NCI-H1092 (cell line): ENCODE measurements at places on chromosomes 12 and 14.

- DNase-seq, result no peak
Measured at GRCh38 chr12:124743479-124744272, 120.0 kb downstream of the SCARB1 start.

GRCh38 chr14:72270147-72270727 lies 338.0 kb downstream of the RGS6 start:
- no peak for DNase-seq

- DNase-seq, result no peak
Measured at GRCh38 chr14:104583424-104584306, 4.1 kb downstream of the C14orf180 start.

DNA sequence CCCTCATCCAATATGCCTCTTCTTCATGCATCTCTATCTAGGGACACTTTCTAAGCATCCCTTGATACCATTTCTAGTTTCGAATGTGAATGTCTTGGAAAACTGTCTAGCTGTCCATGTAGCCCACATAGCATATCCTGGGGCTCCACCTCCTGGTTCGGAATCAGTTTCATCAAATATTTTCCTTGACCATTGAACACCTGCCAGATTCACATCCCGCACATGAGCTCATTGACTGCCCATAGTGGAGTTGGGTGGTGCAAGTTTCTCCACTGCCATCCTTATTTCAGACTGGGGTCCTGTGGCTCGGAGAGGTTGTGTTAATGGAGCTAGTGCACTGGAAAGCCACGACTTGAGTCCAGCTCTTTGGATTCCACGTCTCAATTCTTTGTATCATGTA lies 58.6 kb upstream of the TMEM263 start:
- peak; percentile 24 for DNase-seq

GRCh38 chr14:69720912-69721311 lies 46.0 kb upstream of the SRSF5 start:
- DNase-seq, result no peak

DNA sequence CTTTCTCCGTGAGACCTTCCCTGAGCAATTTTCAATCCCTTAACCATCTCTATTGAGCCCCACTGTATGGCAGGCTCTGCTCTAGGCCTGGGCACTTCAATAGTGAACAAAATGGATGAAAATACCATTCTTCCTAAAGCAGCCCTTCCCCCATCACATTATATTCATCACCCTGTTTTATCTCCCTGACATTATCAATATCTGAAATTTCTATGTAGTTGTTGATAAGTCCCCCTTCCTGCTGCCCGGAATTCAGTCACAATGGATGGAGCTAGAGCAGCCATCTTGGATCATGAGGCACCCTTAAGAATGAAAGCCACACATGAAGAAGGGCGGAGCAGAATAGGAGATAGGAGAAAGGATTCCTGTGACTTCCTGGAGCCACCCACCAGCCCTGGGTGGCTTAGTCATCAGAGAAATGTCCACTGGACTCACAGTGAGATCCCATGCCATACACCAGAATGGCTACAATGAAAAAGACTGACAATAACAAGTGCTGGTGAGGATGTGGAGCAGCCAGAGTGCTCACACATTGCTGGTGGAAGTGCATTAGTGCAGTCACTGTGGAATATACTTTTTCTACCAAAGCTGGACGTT lies 33.9 kb downstream of the SCARB1 start:
- DNase-seq, result no peak

- DNase-seq, result peak; percentile 27
Measured at GRCh38 chr14:23538785-23539184, 12.8 kb downstream of the ZFHX2 start.

- DNase-seq, result no peak
Measured at GRCh38 chr12:99573980-99574379, 73.6 kb upstream of the GARIN6 start.

DNA sequence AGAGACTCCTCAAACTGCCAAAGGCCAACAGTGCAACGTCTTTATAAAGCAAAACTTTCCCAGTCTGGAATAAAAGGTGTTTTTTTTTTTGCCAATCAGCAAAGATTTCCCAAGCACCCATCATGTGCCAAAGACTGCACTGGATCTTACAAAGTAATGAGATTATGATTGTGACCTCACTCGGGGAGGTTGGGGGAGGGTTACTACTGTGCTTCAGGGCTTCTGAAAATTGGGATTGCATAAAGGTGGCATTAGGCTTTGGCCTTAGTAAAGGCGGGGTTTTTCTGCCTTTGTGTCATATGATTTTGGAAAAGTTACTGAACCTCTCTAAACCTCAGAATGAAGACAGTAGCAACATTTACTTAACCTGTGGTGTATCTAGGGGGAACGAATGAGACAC lies 233.8 kb downstream of the DACT1 start:
- no peak for DNase-seq

DNA sequence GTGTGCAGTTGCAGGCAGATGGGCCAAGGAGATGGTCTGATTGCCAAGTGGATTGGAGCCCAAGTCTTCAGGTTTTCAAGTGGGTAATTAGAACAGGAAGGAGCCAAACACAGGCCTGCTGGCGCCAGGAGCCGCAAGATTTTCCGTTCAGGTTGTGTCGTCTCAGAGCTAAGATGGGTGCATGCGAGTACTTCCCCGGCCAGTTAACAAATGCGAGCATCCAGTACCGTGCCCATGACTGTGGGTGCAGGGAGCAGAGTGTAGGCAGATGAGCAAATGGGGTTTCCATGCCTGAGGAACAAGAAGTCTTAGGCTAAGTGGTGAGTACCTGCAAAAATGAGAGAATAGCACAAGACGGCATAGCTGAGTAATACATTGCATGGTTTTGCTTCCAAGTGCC lies 90.5 kb downstream of the CHST11 start:
- DNase-seq, result no peak

DNA sequence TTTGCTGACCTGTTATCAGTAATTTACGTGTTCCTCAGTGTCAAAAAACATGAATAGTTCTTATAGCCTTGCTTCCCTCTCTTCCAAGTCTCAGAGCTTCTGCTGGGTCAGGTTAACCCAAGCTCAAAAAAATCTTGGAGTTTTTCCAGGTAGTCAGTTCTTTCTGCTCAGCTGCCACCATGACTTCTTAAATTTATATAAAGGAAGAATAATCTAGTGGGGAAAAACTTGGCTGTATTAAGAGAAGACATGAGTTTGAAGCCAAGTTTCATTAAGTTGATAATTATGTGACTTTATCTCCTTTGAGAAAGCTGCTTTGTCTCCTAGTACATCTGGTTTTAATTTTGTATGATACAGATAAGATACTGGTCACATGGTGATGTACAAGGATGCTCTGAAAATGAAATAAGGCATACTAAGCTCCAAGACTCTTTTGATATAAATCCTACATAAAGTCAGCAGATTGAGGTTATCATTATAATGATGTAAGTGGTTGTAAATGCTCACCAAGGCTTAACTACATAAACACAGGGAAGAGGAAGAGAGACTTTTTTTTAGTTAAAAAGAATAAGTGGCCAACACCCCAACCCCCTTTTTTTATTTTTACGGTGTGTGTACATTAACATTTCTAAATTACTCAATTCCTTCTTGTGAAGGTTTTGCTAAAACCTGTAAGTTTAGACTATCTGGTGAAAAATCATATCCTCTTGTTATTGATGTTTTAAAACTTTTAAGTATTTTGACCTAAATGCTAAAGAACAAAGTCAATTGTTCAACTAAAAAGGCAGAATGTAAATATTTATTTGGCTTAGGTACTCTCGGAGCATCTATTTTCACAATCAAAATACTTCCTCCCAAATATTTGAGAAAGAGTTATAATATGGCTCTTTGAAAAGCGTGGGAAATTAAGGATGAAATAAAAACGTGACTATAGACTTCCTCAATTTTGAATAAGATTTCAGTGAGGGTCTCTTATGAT lies 84.1 kb upstream of the SLC38A2 start:
- DNase-seq, result no peak

GRCh38 chr12:13211859-13212664 lies 15.5 kb downstream of the EMP1 start:
- peak; percentile 63 for DNase-seq

DNA sequence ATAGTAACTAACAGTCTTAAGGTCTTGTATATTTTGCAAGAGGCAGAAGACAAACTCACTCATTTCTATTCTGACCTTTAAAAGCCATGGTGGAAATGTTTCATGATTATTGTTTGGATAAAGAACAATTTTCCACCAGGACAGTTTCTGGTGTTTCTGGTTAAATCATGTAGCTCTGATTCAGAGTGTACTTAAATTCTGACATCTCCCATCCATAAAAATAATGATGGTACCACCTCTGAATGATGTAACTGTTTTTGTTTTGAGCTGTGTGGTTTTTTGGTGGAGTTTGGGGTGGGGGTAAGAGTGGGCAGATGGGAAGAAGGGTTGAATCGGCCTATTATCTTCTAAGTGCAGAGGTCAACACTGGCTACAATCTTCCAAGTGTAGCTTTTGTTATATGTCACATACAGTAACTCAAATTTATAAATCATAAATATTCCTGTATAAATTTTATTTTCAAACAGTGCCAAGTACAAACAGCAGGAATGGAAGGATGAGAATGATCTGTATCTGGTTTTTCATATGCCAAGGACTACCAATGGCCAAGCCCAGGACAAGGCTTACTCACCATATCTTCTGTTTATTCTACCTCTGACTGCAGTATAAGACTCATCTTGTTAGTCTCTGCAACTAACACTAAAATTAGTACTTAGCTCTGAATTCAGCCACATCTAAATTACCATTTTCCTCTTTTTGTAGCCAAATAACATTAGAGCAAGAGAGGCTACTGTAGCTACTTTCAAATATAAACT lies 108.7 kb downstream of the BCAT1 start:
- DNase-seq, result no peak

GRCh38 chr14:97219431-97220017 lies 422.3 kb downstream of the VRK1 start:
- DNase-seq, result no peak

- DNase-seq, result peak; percentile 93
Measured at GRCh38 chr12:95003213-95003920, at the start of gene NDUFA12. NDUFA12 (minus strand) TSS chr12:95003697; CDS start chr12:95003680, 17 bp downstream.

DNA sequence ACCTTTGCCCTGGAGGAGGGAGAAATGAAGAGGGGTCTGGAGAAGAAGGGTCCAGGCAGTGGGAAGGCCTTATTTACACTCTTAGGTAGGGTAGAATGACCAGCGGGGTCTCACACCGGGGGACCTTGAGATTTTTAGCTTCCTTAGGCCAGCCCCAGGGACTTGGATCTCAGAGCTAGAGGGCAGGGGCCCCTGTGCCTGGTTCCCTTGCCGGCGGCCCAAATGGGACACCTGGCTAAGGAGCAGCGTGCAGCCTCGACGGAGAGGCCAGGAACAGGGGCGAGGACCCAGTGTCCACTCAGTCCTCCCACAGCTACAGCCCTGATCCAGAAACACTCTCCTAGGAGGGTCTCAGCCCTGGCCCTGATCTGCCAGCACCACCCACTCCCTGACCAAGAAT lies 41.8 kb downstream of the DIO3 start:
- no peak for DNase-seq

DNA sequence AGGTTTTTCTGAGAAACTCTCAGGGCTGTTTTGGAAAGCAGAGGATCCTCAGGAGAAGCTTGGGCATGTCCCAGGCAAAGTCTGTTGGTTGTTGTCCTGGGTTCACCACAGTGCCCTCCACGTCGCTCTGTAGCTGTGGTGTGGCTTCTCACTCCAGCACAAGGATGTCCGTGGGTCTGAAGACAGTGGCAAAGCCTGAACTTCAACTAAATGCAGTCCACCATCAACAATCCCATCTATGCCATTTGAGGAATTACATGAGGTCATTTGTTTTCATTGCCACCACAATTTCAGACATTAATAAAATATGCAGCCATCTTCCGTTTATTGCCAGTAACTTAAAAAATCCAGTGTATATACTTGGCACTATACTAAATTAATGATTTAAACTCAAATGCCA lies 272.1 kb downstream of the LRIG3 start:
- DNase-seq, result no peak

DNA sequence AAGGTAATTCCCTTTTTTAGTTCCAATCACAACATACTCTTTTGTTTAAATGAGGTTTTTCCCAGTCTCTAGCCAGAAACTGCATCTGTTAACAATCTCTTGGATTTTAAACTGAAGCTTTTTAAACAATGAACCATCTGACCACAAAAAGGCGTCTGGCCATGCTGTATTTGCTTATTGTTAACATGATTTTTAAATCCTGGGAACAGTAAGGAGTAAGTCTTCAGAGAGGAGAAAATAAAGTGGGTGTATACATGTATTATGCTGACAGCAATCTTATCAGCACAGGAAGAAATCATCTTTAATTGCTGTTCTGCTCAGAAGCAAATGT lies 106.2 kb downstream of the DAAM1 start:
- DNase-seq, result no peak
